ENCODE measurements at places on chromosomes 3 and 15.

DNA sequence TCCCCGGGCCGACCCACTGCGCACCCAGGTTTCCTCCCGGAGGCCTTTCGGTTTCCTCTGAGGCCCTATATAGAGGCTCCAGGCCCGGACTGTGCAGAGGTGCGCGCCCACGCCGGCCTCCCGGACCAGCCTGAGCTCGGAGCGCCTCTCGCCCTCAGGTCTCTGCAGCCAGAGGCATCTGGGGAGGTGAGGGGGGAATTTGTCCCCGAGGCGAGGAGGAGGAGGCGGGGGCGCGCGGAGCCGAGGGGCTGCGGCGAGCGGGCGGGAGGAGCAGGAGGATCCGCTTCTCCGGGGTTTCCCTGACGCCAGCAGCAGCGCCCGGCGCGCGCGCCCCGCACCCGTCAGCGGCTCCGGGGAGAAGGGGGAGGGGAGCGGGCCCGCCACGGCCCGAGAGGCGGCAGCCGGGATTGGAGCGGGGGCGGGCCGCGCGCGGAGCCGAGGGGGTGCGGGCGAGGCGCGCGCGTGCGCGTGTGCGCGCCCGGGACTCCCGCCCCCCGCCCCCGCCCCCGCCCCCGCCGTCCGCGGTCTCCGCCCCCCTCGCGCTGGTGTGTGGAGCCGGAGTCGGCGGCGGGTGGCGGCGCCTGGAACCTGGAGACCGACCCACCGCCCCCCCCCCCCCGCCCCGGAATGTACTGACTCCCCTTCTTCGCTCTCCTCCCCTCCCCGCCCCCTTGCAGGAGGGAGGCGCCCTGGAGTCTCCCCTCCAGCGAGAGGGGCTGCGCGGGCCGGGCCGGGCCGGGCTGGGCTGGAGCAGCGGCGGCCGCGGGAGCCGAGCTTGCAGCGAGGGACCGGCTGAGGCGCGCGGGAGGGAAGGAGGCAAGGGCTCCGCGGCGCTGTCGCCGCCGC lies at the start of gene NEO1:
Gene NEO1, plus strand, starts transcription at position 657 of the 846 bp plus-strand sequence. CDS start 213 bp downstream, outside the sequence.
- DNase-seq, result peak; percentile 49

DNA sequence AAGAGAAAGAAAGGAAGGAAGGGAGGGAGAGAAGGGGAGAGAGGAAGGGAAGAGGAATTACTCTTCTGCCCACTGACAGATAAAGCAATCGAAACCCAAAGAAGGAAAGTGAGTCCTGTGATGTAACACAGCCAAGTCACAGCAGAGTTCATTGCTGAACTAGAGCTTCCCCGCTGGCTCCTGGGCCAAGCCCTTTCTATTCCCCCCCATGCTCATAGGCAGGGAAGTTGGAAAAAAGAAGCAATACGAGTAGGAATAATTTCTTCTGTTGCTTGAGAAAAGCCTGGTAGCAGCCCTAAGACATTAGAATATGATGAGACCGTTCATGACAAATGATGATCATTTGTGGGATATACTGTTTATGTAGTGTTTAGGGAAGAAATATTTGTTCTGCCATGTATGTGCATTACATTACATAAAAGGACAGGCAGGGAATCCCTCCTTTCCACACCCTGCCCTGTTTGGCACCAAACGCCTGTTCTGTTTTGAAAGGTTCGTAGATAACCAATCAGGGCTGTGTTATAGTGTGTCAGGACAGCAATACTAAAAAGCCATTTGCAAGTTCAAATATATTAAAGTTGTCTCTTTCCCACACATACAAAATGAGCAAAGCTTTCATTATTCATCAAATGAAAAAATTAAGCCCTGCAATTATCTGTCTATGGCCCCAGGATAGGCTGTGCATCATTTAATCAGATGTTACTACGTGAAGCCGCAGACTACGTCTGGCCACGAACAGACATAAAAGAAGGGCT lies 111.0 kb upstream of the TRPM1 start:
- no peak for DNase-seq

DNA sequence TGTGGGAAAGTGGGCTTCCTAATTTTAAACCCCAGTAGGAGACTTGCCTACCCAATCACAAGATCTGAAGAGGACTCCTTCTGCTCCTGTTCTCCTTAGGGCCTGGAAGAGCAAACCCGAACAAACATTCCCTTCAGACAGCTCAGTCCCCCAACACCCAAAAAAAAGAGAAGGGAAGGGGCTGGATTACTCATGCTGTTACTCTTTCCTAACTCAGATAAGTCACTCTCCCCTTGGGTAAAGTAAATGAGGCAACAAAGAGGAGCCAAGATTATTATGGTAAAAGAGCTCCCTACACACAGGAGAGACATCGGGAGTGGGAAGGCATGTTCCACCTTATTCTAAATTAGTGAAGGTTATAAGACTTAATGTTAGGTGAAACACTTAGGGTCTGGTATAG lies 18.1 kb upstream of the LEKR1 start:
- no peak for DNase-seq

- DNase-seq, result no peak
Measured at GRCh38 chr15:61064651-61065050, 164.5 kb downstream of the RORA start.

- DNase-seq, result no peak
Measured at GRCh38 chr3:23740517-23740965, 65.2 kb upstream of the UBE2E1 start.

DNA sequence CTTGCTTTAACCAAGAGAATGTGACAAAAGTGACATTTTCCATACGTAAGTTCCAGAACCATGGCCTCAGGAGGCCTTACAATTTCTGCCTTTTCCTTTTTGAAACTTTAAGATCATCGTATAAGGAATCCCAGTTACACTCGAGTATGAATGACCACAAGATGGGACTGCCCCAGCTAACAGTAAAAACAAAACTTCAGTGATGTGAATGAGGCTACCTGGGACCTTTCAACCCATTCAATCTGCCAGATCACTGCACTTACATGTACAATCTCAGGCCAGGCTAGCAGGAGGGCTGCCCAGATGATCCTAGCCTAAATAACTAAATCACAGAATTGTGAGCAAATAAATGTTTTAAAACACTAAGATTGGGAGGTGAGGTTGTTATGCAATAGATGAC lies 328.8 kb downstream of the CNTN6 start:
- no peak for DNase-seq

GRCh38 chr3:133588784-133589465 lies 15.4 kb downstream of the CDV3 start:
- no peak for DNase-seq

DNA sequence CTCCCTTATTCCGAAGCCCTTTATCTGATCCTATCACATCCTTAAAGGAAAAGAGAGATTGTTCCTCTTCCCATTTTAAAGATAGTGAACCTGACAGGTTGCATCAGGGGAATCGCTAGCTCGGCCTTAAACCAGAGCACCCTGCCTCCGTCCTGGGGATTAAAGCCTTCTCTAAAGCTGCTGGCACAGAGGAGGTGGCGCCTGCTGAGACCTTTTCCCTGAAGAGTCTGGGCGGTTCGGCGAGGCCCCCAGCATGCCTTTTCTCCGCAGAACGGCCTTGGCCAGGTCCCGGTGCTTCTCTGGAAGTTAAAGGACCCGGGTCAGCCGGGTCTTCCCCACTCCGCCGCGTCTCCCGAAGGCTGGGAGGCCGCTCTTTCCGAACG lies 593 bp downstream of the FAM219B start:
- DNase-seq, result peak; percentile 8

GRCh38 chr3:23791678-23792077 lies 14.1 kb upstream of the UBE2E1 start:
- no peak for DNase-seq

DNA sequence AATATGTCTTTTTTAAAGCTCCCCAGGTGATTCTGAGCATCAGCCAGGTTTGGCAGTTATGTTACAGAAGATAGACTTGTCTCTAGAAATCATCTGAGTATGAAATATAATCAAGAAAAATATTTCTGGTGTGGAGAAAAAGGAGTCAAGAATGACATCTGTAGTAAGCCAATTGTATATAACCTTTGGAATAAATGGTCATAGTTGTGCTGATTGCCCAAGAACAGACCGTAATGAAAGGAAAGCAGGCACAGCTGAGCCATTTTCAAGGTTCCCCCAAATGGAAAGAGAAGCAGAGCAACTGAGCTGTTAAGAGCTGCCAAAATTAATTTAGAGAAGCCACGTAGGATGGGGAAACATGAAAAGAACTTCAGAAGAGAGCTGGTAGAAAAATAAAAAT lies 26.6 kb downstream of the GOLM2 start:
- DNase-seq, result no peak

- no peak for DNase-seq
Measured at GRCh38 chr3:139198186-139198585, 145.6 kb upstream of the MRPS22 start.

DNA sequence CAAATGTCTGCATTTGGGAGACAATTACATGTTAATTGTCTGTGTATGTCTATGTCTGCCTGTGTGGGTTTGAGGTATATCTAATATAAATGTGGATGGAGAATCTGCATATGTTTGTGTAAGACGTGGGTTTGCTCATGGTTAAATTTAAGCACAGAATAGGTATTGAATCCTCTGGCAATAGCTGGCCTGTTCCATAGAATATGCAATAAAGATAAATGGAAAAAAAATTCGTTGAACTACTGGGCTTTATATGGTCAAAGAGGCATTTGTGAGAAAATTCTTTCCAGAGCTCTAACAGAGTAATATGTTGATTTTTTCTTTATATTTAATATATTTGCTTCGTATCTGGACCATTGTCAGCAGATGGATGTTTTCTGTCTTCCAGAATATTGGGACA lies 1.4 kb downstream of the VPS8 start:
- DNase-seq, result no peak

DNA sequence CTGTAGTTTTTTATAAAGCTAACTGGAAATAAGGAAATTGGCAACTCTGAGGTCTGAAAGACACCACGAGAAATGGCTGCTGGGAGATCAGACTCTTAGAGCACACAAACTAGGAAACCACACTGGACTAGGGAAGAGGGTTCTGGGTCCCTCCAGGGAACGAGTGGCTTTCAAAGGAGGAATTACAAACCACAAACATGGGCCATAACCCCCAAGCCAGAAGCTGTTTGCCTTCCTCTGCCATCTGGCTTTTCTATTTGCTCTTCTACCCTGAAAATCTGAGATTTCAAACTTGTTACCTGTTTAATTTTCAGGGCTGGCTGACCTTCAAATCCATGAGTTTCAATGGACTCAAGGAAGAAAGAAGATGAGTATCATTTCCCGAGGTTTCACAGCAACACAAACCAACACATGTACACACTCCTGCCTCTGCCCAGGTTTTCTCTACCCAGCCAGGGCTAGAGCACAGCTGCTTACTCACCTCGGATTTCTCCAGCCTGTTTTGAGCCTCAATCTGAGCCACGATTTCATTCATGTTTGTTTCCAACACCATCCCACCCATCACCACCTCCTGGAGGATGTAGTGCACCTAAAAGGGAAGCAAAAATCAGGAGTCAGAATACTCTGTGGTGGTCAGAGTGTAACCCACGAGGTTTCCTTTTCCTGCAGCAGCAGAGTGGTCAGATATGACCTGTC lies 22.6 kb upstream of the ANPEP start:
- no peak for DNase-seq

- no peak for DNase-seq
Measured at GRCh38 chr3:197424674-197425484, 126.5 kb upstream of the DLG1 start.

DNA sequence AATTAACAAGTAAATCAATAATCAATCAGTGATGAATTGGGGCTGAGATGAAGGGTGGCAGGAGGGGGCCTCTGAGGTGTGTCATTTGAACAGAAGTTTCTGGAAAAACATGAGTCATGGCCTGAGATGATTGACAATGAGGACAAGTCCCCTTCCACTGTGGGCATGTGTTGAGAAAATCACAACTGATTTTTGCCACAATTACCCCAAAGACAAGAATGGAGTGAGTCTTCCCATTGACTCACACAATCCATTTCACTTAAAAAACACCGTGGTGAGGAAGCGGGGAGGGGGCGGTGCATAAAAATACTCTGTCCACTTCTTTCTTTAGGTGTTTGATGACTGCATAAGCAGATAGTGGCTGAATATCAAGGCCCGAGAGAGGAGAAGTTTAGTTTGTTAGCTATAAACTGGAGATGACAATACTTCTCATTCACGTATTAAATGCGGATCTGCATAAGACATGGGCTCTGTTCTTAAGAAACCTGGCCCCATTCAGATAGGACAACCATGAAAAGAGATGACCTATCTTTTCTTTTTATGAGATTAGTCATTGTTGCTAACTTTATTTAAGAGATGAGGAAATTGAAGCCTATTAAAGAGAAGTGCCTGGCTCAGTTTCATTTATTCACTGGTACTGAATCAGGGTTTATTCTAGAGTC lies 34.7 kb downstream of the SHC4 start:
- no peak for DNase-seq

DNA sequence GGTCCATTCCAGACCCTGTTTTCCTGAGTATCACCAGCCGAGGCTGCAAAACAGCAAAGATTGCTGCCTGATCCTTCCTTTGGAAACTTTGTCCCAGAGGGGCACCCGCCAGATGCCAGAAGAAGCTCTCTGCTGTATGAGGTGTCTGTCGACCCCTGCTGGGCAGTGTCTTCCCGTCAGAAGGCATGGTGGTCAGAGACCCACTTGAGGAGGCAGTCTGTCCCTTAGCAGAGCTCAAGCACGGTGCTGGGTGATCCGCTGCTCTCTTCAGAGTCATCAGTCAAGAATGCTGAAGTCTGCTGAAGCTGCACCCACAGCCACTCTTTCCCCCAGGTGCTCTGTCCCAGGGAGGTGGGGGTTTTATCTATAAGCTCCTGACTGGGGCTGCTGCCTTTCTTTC lies 1121.2 kb downstream of the NSUN3 start:
- DNase-seq, result no peak

DNA sequence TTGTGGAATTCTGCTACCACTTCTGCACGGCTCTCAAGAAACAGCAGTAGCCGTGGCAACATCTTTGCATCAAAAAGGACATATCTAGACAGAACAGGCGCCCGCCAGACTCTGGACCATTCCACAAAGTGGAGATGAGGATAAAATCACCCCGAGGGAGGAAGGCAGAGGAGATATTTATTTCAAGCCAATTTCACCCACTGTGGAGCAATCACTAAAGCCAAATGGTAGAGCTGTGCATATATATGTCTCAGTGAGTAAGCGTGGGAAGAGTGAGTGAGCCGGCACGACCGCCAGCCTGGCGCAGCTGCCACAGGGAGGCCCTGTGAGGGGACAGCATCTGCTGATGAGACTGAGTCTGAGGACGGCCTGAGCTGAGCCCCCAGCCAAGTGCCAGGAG lies 111.3 kb downstream of the MEGF11 start:
- no peak for DNase-seq

GRCh38 chr3:94990952-94991705 lies 928.3 kb downstream of the NSUN3 start:
- no peak for DNase-seq

- no peak for DNase-seq
Measured at GRCh38 chr3:96991800-96992365, 177.5 kb downstream of the EPHA6 start.

- no peak for DNase-seq
Measured at GRCh38 chr3:187327845-187328244, 36.3 kb upstream of the MASP1 start.

- DNase-seq, result no peak
Measured at GRCh38 chr15:85760049-85760448, 34.7 kb downstream of the KLHL25 start.

GRCh38 chr15:70048578-70049514 lies 48.9 kb downstream of the TLE3 start:
- no peak for DNase-seq

- DNase-seq, result no peak
Measured at GRCh38 chr3:10915376-10915775, 77.2 kb upstream of the SLC6A1 start.

All from stimulated activated CD8-positive, alpha-beta memory T cell treated with anti-CD3 and anti-CD28 coated beads, Interleukin-15, amount 100 ng/mL, for 1 hour (primary cell).